Progenitor cell of endocrine pancreas (in vitro differentiated cells): ENCODE measurements at places on chromosomes 11 and 22.

DNA sequence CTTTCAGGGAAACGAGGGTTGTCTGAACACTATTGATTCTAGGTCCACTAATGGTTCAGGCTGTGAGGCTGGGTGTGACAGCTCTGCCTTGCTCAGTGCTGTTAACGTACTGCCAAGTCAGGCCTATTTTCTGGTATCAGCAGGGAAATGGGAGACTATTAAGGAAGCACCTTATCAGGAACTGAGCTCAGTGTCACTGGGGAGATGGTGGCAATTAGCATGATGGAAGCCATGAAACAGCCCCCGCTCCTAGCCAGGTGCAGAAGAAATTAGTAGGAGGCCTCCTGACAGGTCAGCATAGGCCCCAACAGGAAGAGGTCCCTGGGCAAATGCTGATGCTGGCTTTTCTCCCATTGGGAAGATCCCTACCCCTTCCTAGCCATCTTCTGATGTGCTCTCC is 42.6 kb upstream of the LMO2 start:
- DNase-seq = no peak

GRCh38 chr11:71456294-71456693 is 3.3 kb downstream of the NADSYN1 start:
- no peak for DNase-seq

GRCh38 chr11:86172894-86173293 is 71.7 kb upstream of the EED start:
- no peak for DNase-seq

- DNase-seq = no peak
Measured at GRCh38 chr22:48587236-48587865, 1240.3 kb downstream of the BRD1 start.

- DNase-seq = no peak
Measured at GRCh38 chr11:57471496-57471895, 11.2 kb downstream of the RTN4RL2 start.

DNA sequence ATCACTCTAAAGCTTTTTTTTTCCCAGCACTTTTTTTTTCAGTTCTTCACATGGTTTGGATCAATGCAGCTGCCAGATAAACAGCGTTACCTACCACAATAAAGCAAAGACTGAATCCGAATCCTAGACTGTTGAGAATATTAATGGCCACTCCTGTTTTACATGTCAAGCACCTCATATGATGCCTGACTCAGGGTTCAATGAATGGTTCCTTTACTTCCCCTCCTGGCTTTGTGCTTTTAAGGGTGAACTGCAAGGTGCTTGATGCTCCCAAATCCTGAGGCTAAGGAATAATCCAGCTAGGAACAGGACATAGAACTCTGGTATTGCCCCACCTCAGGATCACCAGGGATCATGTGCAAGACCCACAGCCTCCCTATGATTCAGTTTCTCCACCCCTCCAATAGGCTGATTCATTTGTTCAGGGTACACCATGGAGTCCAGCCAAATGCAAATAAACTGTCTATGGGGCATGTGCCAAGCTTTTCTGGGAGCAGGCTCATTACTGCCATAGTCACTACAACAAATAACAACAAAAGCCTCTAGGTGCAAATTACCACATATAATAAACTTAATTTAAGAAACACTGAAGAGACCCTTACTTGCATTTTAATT is 104.3 kb downstream of the GAB2 start:
- DNase-seq = no peak

DNA sequence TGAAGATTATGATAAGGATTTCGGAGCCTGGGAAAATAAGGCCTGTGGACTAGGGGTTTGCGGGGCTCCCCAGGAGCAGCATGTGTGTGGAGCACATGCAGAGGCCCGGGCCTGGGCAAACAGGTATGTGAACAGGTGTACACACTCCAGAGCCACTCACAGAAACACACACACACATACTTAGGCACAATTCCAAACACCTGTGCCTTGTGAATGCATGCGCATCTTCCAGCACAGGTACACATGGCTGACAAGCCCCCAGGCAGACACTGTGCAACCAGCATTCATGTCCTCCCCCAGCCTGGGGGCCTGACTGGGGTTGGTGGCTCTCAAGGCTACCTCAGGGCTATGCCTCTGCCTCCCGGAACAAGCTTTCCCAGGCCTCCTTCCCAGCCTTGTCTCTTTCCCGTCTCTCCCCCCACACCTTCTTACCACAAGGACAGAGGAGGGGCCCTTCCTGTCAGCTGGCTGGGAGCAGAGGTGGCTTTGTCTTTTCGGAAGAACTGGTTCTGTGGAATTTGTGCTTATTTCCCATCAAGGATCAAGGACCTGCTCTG is 2.6 kb upstream of the P2RY6 start:
- no peak for DNase-seq

- DNase-seq = no peak
Measured at GRCh38 chr22:20021196-20022181, 579 bp downstream of the TANGO2 start.

DNA sequence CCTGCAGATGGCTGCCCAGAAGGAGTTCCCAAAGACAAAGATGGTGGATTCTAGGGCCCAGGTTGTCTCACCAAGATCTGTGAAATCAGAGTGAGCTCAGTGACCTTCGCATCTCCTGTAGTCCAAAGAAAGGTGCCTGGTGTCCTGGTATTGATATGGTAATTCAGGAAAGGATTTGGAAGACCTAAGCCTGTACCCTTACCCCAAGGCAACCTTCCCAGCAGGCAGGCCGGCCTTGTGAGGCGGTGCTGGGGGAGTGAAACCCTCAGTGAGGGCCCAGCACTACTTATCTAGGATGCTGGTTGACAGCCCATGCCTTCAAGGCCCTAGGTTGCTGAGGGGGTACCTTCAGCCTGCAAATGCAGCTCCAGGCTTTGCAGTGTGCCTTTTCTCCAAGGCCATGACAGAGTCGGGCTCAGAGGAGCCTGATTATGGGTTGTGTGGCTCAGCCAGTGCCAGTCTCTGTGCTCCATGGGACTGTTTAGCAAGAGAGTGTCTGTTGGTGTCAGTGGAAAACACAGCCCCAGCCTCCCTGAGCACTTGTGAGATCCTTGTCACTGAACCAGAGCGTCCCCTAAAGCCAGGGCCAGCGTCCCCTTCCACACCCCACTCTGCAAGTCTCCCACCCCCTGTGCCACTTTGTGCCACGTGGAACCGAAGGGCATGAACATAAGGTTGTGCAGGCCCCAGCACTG is 72.8 kb upstream of the MYOD1 start:
- DNase-seq = no peak

- no peak for DNase-seq
Measured at GRCh38 chr22:46726986-46727317, 11.1 kb downstream of the CERK start.

DNA sequence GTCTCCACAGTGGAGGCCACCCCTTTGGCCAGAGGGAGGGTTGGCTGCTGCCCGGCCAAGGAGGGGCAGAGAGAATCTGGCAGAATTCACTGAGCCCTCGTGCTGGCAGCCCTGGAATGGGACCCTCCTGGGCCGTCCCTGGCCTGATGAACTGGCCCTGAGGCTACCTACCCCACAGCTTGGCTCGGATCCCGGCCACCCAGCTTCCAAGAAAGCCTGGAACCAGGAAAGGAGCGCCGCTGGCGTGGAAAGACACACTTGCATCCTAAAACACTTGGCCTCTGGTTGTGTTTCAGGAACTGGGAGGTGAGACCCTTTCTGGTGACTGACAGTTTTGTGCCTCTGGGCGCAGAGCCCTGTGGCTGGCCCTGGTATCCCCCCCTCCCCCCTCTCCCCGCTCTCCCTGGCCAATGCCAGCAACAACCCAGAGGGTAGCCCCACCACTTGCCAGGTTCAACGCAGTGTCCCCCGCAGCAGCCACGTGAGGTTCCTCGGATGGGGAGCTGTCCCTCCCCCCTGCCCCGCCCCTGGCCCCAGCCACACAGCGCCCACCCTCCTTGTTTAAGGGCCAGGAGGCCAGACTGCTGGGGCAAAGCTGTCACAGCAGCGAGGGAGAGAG is 693 bp downstream of the NFAM1 start:
- no peak for DNase-seq

DNA sequence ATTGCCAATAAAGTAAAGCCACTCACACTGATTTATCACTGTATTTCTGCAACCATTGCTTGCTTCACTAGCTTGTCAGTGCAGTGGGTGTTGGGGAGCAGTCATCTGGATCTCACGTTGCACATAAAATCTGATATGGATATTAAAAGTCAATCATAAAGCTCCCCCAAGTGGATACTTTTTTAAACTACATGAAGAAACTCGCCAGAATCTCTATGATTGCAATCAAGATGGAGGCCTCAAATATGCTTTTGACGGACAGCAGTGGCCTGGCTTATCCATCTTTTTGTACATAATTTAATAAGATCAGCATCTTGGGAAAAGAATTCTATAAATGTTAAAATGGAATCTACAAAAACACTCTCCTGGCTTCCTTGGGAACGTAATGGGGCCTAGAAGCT is 137.7 kb downstream of the WT1 start:
- no peak for DNase-seq

DNA sequence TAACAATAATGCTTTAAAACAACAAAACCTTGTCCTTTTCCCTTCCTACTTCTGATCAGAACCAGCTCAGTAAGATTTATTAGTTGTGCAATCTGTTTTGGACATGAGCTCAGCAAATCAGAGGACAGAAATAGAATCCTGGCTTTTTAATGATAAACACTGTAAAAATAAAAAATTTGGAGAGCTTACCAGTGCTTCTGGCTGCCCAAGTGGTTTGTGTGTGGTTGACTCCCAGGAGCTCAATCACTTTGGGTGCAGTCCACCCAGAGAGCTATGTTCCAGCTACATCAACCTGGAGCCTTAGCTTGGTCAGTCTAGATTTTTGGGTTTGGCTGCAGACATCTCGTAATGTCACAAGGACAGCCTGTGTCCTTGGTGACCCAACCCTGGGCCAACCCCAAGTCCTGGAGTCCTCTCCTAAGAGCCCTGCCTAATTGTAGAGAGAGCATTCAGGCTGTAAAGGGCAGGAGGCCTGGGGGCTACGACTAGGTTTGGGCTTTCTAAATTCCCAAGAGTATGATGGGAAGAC is 28.5 kb downstream of the CD44 start:
- DNase-seq = no peak

GRCh38 chr11:128195057-128195751 is 392.2 kb downstream of the ETS1 start:
- DNase-seq = no peak

DNA sequence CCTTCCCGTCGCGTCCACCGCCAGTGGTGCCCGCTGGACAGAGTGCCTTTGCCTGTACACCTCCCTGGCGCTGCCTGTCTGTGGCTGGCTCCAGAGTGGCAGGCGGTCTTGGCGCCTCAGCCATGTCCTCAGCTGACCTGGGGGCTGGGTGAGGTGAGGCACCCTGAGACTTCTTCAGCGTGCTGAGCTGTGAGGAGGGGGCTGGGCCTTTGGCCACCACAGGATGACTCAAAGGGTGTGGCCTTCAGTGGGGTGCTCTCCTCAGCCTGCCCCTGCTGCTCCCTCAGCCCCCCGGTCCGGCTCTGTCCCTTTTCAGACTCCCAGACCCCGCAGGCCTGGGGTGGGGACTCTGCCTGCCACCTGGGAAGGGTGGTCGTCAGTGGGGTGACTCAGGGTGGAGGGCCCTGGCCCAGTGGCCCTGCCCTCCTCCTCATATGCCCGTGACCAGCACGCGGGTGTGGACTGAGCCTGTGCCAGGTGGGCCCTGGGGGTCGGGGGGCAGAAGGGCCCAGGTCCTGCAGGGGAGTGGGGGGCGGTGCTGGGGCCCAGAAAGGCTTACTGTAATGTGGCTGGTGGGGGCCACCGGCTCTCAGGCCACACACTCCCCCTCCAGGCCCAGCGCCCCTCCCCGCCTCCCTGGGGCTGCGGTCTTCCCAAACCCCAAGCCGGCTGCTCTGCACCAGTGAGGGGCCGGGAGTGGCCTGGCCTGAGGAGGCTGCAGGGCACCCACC is 15.9 kb downstream of the CRELD2 start:
- DNase-seq = no peak

DNA sequence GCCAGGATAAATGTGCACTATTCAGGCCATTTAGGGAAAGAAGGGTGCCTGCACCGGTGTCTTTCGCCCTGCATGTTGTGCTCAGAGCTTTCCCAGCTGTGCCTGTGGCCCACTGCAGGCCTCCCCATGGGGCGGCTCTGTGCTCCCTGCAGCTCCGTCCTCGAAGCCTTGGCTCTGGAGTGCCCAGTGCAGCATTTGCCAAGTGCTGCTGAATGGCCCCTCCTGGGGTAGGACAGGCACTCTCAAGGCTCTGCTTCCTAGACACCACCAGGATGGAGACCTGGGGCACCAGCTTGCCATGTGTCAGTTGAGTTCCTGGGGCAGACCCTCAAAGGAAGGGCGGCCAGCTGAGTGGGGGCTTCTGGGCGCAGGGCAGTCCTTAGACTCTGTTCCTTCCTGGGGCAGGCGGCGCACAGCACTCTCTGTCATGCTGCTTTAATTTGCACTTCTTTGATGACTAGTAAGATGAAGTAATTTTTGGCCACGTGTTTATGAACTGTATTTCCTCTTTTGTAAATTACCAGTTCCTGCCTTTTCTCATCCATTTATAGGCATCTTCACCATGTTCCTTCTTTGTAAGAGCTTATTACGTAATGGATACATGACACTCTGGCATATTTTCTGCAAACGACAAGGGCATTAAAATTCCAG is 32.1 kb upstream of the GNB1L start:
- DNase-seq = no peak
